Stromal cell of bone marrow (primary cell): ENCODE measurements at places on chromosomes 1 and 21.

DNA sequence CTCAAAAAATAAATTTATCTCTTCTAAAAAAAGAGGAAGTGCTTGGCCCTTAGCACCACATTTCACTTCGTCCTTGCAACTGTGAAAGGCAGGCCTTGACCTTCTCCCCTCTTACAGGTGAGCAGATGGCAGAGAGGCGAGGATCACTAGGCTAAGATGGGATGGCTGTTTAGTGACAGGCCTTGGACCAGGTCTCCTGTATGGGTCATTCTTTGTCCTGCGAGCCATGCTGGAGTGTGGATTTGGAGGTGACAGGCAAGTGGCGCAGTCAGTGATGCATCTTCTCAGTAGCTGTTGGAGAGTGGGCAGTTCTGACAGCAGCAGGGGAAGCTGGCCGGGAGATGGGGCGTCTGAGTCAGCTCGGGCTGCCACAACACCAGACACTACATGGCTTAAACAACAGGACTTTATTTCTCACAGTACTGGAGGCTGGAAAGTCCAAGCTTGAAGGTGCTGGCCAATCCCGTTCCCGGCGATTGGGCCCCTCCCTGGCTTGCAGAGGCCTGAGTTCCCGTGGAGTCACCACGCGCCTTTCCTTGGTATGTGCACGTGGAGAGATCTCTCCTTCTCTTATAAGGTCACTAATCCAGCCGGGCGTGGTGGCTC lies 16.5 kb downstream of the SLC27A3 start:
- no peak for DNase-seq

- DNase-seq: no peak
Measured at GRCh38 chr21:33037501-33037900, 11.8 kb downstream of the OLIG2 start.

GRCh38 chr1:170661646-170662411 lies 2.1 kb upstream of the PRRX1 start:
- DNase-seq: no peak

DNA sequence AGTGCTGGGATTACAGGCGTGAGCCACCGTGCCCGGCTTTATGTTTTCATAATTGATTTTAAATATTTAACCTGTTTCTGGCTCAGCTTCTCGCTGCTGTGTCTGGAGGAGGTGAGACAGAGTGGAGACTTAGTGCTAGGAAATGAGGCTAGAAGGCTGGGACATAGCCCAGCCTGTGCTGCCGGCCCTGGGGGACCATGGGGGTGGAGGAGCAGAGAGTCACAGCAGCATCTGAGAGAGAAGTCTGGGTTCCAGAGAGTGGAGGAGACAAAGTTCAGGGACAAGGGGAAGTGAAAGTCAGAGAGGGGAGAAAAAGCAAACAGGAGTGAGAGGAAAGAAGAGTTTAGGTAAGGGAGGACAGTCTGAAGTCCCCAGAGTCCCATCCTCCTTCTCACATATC lies 71.9 kb downstream of the LHX9 start:
- no peak for DNase-seq

GRCh38 chr1:89922911-89923310 lies 72.0 kb upstream of the ZNF326 start:
- no peak for DNase-seq
